ENCODE measurements at places on chromosomes 11 and 22.
A peak's percentile ranks its signal among the peaks of the same experiment; 100 is the strongest.

DNA sequence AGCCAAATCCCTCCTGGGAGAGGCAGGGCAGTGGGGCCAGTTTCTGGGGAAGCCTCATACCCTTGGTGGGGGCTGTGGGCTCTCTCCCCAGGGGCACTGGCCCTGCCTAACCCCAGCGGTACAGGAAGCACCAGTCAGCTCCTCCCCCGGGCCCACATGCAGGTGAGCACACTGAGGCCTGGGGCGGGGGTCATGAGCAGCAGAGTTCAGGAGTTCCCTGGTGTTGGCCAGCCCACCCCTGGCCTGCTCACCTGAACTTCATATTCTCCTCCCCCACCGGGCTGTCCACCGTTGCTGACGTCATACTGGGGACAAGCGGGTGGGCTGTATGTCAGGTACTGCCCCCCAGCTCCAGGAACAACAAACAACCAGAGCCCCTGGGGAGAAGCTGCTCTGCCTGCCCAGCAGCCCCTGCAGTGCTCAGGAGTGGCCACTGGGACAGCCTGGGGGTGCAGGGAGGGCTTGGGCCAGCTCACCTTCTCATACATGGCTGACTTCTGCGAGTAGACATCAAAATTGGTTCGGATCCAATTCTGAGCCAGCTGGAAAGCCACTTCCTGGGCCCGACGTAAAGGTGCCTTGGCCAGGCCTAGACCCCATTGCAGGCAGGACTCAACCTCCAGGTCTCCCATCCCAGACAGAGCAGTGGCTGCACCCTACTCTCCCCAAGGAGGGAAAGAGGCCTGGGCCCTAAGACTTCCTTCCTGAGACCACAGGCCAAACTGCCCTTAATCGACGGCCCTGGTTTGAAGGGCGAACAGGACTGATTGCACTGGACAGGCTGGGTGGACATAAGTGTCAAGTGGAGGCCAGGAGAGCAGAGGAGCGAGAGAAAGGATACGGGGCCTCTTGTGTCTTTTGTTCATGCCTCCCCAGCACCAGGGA, 20.8 kb downstream of the TREH start:
- DNase-seq = no peak

DNA sequence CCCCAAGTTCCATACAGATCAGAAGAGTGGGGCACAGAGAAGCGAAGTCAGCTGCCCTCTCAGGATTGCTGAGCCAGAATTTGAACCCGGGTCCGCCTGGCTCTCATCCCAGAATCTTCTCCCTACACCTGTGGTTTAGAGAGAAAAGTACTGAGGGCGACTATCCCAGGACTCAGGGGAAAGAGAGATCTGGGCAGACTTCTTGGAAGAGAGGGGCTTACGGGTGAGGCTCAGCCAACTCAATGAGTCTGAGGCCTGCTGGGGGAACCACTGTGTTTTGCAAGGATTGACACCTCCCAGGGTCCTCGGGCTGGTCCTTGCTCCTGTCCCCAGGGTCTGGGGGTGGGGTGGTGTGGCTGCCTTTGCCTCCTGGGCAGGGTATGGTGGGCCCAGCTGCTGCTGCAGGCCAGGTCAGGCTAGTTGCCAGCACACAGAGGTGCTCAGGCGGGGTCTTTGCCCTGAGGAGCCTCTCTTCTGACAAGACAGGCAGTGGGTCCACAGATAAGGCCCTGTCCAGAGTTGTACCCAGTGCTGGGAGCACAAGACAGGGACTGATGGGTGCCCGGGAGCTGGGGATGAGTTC, 1.2 kb downstream of the CAPN5 start:
- no peak for DNase-seq

DNA sequence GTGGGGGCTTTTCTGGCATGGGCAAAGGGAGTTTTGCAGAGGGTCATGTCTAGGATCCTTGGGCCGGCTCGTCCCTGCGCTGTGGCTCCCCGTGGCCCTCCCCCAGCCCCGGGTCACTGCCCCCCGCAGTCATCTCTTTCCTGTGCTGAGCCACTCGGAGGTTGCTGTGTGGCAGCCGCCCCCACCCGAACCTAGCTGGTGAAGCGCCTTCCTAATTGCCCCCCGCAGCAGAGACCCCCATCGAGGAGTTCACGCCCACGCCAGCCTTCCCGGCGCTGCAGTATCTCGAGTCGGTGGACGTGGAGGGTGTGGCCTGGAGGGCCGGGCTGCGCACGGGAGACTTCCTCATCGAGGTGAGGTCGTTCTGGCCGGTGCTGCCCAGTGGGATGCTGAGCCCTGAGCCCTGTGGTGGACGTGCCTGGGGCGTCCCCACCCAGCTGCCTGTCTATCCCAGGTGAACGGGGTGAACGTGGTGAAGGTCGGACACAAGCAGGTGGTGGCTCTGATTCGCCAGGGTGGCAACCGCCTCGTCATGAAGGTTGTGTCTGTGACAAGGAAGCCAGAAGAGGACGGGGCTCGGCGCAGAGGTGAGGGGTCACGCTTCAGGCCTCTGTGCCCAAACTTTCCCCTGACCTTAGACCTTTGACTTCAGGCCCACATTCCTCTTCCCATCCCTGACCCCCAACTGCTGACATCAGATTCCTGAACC, 32.0 kb downstream of the SHANK3 start:
- DNase-seq = no peak

GRCh38 chr22:27800250-27801201, 1.0 kb downstream of the MN1 start:
- no peak for DNase-seq

DNA sequence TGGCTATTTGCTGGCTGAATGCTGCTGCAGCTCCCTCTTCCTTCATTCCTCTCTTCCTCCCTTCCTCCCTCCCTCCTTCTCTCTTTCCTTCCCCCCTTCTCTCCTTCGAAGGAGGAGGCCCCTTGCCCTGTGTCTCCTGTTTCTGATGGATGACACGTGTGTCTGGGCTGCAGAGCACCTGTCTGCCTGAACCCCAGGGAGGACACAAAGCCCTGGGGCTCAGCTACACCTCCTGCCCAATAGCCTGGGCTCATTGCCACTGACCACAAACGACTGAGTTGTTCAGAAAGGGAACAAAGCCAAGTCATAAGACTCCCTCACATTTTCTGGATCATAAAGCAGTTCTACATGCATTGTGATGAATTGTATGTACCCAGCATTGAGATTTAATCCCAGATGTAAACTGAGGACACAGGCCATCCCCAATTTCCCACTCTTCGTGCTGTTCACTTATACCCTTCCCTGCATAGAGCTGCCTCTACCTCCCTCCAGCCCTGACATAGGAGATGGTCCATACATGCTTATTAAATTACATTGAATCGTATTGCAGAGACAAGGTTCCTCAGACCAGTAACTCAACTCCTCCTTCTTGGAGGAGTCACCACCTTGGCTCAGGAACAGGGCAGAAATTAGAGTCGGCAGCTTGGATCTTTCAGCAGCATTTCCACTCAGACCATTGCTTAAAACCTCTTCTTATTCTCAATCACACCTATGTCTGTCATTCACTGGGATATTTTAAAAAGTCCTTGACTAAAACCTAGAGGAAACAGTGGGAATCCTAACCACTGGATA, 1.2 kb downstream of the CSRP3 start:
- no peak for DNase-seq

DNA sequence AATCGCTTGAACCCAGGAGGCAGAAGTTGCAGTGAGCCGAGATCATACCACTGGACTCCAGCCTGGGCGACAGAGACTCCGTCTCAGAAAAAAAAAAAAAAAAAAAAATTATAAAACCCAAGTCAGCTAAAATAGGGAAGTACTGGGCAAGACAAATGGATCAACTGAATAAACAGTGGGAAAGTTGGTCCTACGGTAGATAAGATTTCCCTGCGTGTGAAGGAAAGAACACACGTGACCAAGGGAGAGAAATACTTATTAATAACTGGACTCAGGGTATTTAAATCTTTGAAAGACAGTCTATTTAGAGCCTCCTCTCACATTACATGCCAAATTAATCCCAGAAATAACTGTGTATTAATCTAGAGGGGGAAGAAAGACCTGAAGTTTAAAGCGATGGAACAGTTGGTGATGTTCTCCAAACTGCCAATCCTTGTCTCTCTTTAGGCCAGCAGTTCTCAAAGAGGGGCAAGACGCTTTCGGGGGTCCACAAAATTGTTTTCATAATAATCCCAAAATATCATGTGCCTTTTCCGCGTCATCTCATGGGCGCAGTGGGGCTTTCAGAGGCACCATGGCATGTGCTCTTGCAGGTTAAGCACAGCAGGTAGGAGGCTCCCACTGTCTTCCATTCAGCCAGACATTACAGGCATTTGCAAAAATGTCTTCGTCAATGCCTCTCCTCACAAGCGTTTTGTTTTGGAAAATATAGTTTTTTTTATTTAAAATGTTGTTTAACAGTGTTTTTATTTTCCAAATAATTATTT, 6.6 kb downstream of the RTL6 start:
- DNase-seq = no peak

GRCh38 chr22:44159811-44160210, 20.9 kb upstream of the PARVG start:
- no peak for DNase-seq

DNA sequence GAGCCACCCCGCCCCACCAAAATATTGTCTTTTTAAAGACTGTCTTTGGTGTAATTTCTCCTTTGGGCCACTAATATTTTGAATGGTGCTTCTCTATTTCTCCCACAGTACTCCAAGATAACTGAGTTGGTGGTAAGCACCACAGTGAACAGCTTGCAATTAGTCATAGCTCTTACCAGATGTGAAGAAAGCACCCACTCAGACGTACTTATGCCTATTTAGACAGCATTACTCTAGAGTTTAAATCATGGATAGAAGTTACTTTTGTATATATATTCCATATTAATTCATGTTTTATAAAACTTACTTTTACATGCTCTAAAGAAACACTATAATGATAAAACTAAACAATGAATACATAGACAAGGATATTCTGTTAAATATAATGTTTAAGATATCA, 12.7 kb downstream of the ANO3 start:
- DNase-seq = peak; percentile 20

- DNase-seq = peak; percentile 89
These were observed 36.4 kb downstream of the SLC22A12 start for GRCh38 chr11:64627371-64627770.

GRCh38 chr11:95499516-95500135, 268.6 kb upstream of the SESN3 start:
- no peak for DNase-seq

- peak; percentile 84 for DNase-seq
These were observed 18.2 kb downstream of the IFT27 start for GRCh38 chr22:36757668-36758211.

- peak; percentile 32 for DNase-seq
These were observed 16.3 kb upstream of the GPR83 start for GRCh38 chr11:94417386-94417987.

DNA sequence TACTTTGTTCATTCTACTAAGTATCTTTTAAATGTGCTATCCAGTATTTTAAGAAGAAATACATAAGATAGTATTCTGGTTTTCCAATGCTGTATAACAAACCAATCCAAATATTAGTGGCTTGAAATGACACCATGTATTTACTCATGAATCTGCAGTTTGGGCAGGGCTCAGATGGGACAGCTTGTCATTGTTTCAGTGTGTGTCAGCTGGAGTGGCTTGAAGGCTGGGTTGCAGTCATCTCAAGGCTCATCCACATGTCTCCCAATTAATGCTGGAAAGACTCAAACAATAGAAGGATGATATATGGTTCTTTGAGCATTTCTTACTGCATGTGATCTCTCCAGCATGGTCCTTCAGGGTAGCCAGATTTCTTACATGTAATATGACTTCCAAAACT, 146.2 kb downstream of the ARHGAP42 start:
- no peak for DNase-seq

DNA sequence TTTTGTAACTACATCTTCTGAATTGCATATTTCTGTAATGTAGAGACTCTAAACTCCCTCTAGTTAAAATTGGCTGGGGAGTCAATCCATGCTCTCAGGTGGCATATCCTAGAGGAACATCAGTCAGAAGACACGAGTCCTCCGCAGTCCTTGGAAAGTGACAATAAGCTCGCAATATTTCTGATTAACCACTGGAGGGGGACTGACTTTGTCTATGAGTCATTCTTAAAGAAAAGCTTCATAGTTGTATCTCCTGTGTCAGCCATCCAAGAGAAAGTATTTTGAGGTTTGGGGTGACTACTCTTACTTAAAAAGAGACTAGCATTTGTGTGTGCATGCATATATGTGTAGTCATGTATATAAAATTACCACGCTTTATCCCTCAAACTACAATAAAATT, 60.2 kb downstream of the SLN start:
- peak; percentile 30 for DNase-seq

DNA sequence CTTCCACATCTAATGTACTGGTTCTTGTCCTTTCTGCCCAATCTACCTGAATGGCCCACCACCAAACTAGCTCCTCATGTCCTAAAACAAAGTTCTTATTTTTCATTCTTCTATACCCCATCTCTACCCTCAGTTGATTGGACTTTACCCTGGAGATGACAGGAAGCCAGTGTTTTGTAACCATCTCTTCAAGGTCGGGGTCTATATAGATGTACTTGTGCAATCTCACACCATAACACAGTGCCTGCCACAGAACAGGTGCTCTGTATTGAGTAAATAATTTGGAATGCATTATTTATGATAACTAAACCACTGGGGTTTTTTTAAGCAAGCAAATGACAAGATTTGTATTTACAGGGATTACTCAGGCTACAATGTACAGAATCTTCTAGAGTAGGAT, 76.7 kb upstream of the FAM181B start:
- no peak for DNase-seq

DNA sequence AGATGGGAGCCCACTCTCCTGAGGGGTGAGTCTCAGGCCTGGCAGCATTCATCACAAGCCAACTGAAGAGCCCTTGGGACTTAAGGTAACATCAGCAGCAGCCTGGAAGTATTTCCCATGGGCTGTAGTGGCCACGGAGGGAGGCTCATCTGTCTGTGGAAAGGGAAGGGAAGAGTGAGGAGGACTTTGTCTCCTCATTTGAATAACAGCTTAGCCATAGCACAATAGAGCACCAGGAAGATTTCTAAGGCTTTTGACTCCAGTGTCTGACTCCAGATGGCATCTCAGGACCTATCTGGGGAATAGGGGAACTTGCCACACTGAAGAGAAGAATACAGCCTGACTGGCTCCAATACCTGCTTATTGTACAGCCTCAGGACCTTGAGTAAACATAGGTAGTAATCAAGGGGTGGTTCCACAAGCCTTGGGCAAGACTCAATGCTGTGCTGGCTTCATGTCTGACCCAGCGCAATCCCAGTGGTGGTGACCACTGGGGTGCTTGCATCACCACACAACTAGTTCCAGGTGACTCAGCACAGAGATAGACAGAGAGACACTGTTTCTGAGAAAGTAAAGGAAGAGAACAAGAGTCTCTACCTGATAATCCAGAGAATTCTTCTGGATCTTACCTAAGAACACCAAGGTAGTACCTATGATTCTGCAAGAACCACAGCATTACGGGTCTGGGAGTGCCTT, 510.5 kb upstream of the CCDC179 start:
- DNase-seq = no peak

GRCh38 chr11:57763568-57763967, 2.0 kb downstream of the CTNND1 start:
- peak; percentile 49 for DNase-seq
